ENCODE measurements at places on chromosomes 1 and 21.
A peak's percentile ranks its signal among the peaks of the same experiment; 100 is the strongest.

- peak; percentile 83 for DNase-seq
- H3K36me3 ChIP-seq: no peaks in the 10 kb centered on the region
Measured at GRCh38 chr1:2213576-2214505, 14.3 kb upstream of the SKI start.

- H3K36me3 ChIP-seq: no peaks in the 10 kb centered on the region
- H3K27ac ChIP-seq: no peak overlapping the region
- no peak overlapping the region for H3K4me3 ChIP-seq
- H3K27me3 ChIP-seq: peaks cover 5% of the 10 kb centered on the region
- H3K4me1 ChIP-seq: no peaks in the 10 kb centered on the region
Measured at GRCh38 chr1:29298246-29298645, 61.9 kb downstream of the PTPRU start.

GRCh38 chr1:5477716-5478115 is 514.5 kb downstream of the NPHP4 start:
- no peak overlapping the region for H3K4me3 ChIP-seq
- no peak overlapping the region for H3K27ac ChIP-seq
- no peak for DNase-seq
- no peaks in the 10 kb centered on the region for H3K27me3 ChIP-seq

DNA sequence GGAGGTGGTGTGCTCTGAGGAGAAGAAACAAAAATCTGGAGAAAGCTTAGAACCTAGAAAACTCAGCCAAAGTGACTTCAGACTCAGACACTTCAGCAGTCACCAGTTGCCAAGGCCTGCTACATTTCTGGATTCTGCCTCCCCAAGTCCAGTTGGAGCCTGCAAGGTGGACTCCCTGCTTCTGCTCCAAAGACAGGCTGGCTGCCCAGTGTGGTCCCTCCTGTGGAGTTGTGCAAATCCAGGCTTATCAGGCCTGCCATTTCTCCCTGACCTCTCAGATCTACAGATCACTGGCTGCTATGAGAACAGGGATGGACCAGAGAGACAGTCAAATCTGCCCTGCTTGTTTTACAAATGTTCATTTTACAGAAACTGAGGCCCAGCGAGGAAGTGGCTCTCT is 9.9 kb downstream of the CACHD1 start:
- peaks cover 31% of the 10 kb centered on the region for H3K4me1 ChIP-seq
- peaks cover 2% of the 10 kb centered on the region for H3K27me3 ChIP-seq
- H3K27ac ChIP-seq: no peak overlapping the region
- H3K36me3 ChIP-seq: no peaks in the 10 kb centered on the region
- no peak overlapping the region for H3K4me3 ChIP-seq
